ENCODE measurements at places on chromosomes 4 and X. TPM values are rescaled to one million over a fixed set of nuclear protein-coding genes. Genes with fewer than 3 reads are reported as not detected.

CPLX1 gene
- 2.2 TPM for total RNA-seq

CTBP1 gene
- total RNA-seq: 153 TPM

- H3K4me1 ChIP-seq: no peaks in the 10 kb centered on the region
- no peak overlapping the region for H3K4me3 ChIP-seq
- no peaks in the 10 kb centered on the region for H3K27me3 ChIP-seq
- no peak overlapping the region for H3K27ac ChIP-seq
- H3K36me3 ChIP-seq: peaks cover 12% of the 10 kb centered on the region
Measured at GRCh38 chrX:118755633-118756032, 28.2 kb downstream of the IL13RA1 start.

GRCh38 chr4:121720109-121720508, 23.3 kb upstream of the ANXA5 start:
- no peaks in the 10 kb centered on the region for H3K36me3 ChIP-seq
- no peak overlapping the region for H3K4me3 ChIP-seq
- peak; percentile 48 for DNase-seq
- no peak overlapping the region for H3K27ac ChIP-seq
- H3K4me1 ChIP-seq: no peaks in the 10 kb centered on the region

HPSE gene
- 6.6 TPM for total RNA-seq

DCLK2 gene
- total RNA-seq: 0.41 TPM

GRCh38 chrX:94937491-94937890, 1263.5 kb downstream of the FAM133A start:
- no peaks in the 10 kb centered on the region for H3K27me3 ChIP-seq
- no peaks in the 10 kb centered on the region for H3K36me3 ChIP-seq
- no peak overlapping the region for H3K27ac ChIP-seq
- H3K4me1 ChIP-seq: 0 out of 2 replicates have a peak, but pooled peaks cover 7% of the 10 kb centered on the region

DNA sequence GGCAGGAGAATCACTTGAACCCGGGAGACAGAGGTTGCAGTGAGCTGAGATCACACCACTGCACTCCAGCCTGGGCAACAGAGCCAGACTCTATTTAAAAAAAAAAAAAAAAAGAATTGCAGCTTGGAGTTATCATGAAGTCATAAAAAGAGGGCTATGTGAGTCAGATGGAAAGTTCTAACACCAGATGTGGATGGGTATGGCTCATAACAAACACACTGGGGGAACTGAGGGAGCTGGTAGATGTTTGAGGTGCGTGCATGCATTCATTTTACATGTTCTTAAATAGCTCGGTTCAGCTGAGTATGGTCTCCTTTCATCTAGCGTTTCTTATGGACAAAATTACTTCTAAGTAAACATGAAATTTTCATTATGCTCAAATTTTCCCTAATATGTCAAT, 11.7 kb downstream of the TRMT2B start:
- no peak for DNase-seq
- H3K36me3 ChIP-seq: no peaks in the 10 kb centered on the region
- no peaks in the 10 kb centered on the region for H3K4me1 ChIP-seq
- H3K27me3 ChIP-seq: no peaks in the 10 kb centered on the region
- no peak overlapping the region for H3K27ac ChIP-seq

- H3K4me1 ChIP-seq: no peaks in the 10 kb centered on the region
- no peaks in the 10 kb centered on the region for H3K36me3 ChIP-seq
- H3K27me3 ChIP-seq: no peaks in the 10 kb centered on the region
- no peak overlapping the region for H3K4me3 ChIP-seq
- H3K27ac ChIP-seq: no peak overlapping the region
Measured at GRCh38 chrX:134171661-134172587, 65.1 kb upstream of the CCDC160 start.

DNA sequence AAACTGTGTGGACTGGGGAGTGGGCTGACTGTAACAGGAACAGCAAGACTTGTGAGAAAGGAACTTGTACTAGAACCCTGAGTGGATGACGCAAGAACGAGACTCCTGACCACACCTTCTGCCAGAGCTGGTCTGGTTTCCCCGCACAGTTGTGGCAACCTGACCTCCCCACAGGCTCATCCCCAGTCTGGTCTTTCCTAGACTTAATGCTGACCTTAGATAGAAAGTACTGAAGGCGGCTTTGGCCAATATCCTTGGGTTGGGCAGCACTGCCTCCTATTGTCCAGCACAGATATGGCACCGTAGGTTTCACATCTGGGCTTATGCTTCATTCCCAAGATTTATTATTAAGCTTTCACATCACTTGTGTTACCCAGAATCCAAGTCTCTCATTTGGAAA, 137.8 kb upstream of the FRG1 start:
- H3K27ac ChIP-seq: no peak overlapping the region
- no peaks in the 10 kb centered on the region for H3K4me1 ChIP-seq
- H3K27me3 ChIP-seq: peaks cover 10% of the 10 kb centered on the region
- no peak for DNase-seq
- no peak overlapping the region for H3K4me3 ChIP-seq

MAGEB2 gene
- total RNA-seq: not detected

- peak; percentile 33 for DNase-seq
- no peaks in the 10 kb centered on the region for H3K27me3 ChIP-seq
- H3K36me3 ChIP-seq: no peaks in the 10 kb centered on the region
- peaks cover 10% of the 10 kb centered on the region for H3K4me1 ChIP-seq
Measured at GRCh38 chrX:134588806-134589205, 69.5 kb downstream of the PLAC1 start.

C4orf36 gene
- 2.0 TPM for total RNA-seq

GRCh38 chr4:148034813-148035212, 302.9 kb downstream of the ARHGAP10 start:
- H3K27me3 ChIP-seq: no peaks in the 10 kb centered on the region
- peaks cover 7% of the 10 kb centered on the region for H3K4me1 ChIP-seq
- H3K36me3 ChIP-seq: no peaks in the 10 kb centered on the region
- H3K27ac ChIP-seq: no peak overlapping the region
- no peak for DNase-seq

TCP11X1 gene
- not detected for total RNA-seq

AMOT gene
- total RNA-seq: 88.0 TPM

TMPRSS11A gene
- total RNA-seq: not detected

DNA sequence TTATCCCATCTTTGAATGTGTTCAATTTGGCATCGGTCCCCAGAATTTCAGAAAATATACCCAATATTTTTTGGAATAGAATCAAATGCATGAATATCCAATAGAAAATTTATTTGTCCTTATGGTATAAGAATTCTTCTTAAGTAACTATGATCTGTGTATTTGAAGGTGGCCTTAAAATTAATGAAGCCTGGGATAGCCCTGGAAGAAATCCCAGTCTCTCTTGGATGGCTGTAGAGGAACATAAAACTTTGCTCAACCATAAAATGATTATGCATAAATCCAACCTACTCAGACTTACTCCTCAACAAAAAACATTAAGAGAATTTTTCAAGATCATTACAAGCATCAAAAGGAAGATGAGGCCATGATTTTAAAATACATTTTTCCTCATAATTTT, 269.4 kb upstream of the SMIM31 start:
- H3K4me1 ChIP-seq: no peaks in the 10 kb centered on the region
- no peak for DNase-seq
- no peak overlapping the region for H3K27ac ChIP-seq
- no peaks in the 10 kb centered on the region for H3K36me3 ChIP-seq
- no peak overlapping the region for H3K4me3 ChIP-seq

DNA sequence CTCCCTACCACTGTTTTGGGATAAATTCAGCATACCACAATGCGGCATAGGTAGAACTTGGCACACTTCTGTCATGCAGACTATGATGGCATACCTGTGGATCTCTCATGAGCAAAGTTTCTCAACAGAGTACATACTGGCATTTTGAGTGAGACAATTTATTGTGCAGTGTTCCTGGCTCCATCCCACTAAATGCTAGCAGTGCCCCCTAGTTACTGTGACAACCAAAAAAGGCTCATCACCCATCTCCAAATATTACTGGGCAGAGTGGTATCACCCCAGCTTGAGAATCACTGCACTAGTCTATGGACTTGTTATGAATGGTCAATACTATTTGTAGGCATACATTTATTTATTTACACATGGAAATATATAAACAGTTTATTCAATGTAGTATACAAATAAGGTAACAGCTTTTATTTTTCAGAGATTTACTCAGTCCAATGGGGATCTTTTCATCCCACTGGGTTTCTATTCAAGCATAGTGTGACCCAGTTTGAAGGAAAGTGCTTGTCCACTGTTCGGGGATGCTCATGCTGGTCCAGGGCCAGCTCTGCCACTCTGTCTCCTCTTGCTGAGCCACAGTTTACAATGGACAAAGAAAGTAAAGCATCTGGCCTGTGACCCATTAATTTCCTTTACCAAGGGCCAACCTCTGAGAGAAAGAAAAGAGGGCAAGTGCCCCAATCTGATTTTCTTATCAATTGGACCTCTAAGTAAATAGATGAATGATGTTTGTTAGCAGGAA, 81.0 kb upstream of the IL2 start:
- H3K4me1 ChIP-seq: peaks cover 16% of the 10 kb centered on the region
- H3K27ac ChIP-seq: no peak overlapping the region
- H3K27me3 ChIP-seq: no peaks in the 10 kb centered on the region
- H3K36me3 ChIP-seq: no peaks in the 10 kb centered on the region

GRCh38 chrX:107304141-107304540, 97.7 kb downstream of the DNAAF6 start:
- H3K27ac ChIP-seq: no peak overlapping the region
- no peak overlapping the region for H3K4me3 ChIP-seq
- no peak for DNase-seq
- H3K36me3 ChIP-seq: no peaks in the 10 kb centered on the region
- no peaks in the 10 kb centered on the region for H3K4me1 ChIP-seq

ZCCHC4 gene
- total RNA-seq: 11.7 TPM

- DNase-seq: no peak
- no peak overlapping the region for H3K4me3 ChIP-seq
- H3K27me3 ChIP-seq: no peaks in the 10 kb centered on the region
- no peaks in the 10 kb centered on the region for H3K36me3 ChIP-seq
Measured at GRCh38 chrX:142201113-142201512, 4.0 kb downstream of the MAGEC2 start.

ERCC6L gene
- total RNA-seq: 6.5 TPM

DNA sequence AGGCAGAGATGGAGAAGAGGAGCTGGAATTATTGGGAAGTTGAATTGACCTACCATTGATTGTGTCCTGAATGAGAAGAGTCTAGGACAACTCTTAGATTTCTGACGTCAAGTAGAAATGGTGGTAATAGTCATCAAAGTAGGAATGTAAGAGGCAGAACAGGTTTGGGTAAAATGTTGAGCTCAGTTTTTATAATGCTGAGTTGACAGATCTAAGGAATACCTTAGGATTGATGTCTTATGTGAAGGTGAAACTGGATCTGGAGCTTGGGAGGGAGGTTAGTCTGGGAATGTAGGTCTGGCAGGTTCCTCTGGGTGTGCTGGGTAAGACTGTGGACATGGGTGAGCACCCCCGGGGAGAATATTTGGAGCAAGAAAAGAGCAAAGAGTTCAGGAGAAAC, 31.9 kb downstream of the JADE1 start:
- no peak for DNase-seq
- no peaks in the 10 kb centered on the region for H3K4me1 ChIP-seq
- no peaks in the 10 kb centered on the region for H3K27me3 ChIP-seq

PI4K2B gene
- 19.3 TPM for total RNA-seq

DNA sequence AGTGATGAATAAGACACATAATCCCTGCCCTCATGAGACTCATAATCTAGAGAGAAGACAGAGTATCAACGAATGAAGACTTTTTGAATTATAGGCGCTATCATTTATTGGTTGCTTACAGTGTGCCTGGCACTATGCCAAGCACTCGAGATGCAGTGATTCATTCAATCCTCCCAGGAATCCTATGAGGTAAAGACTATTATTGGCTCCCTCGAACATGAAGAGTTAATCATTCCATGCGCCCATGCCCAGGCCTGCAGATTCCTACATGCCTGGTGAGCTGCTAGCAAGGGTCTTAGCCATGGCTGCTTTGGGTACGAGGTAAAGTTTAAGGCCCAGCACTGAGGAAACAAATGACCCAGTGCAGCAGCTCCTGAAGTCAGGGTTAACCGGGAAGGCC, 47.0 kb downstream of the TEX13B start:
- no peaks in the 10 kb centered on the region for H3K4me1 ChIP-seq
- no peak for DNase-seq
- H3K27me3 ChIP-seq: no peaks in the 10 kb centered on the region
- no peaks in the 10 kb centered on the region for H3K36me3 ChIP-seq
- no peak overlapping the region for H3K27ac ChIP-seq

- no peak overlapping the region for H3K27ac ChIP-seq
- H3K36me3 ChIP-seq: no peaks in the 10 kb centered on the region
- H3K27me3 ChIP-seq: no peaks in the 10 kb centered on the region
- no peaks in the 10 kb centered on the region for H3K4me1 ChIP-seq
- no peak overlapping the region for H3K4me3 ChIP-seq
Measured at GRCh38 chrX:50762578-50762977, 51.4 kb downstream of the SHROOM4 start.

DNA sequence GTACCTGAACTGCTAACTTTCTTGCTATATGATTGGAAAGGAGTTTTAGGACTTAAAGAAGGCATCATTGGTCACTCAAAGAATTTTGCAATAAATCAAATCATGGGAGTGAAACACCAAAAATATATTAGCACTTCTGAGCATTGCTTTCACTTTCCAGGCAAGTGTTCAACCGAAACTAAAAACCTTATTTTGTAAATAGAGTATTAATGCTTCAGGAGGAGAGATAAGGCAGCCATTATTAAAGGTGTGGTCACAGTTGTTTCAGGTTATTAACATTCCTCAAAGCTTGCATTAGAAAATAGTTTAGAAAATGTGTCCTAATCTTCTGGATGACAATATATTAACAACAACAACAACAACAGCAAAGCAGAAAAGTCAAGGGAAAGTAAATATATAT, 92.3 kb upstream of the TLL1 start:
- DNase-seq: no peak
- H3K27me3 ChIP-seq: no peaks in the 10 kb centered on the region
- no peaks in the 10 kb centered on the region for H3K4me1 ChIP-seq
- H3K4me3 ChIP-seq: no peak overlapping the region
- no peak overlapping the region for H3K27ac ChIP-seq
- H3K36me3 ChIP-seq: no peaks in the 10 kb centered on the region

FAT4 gene
- 4.5 TPM for total RNA-seq

DNA sequence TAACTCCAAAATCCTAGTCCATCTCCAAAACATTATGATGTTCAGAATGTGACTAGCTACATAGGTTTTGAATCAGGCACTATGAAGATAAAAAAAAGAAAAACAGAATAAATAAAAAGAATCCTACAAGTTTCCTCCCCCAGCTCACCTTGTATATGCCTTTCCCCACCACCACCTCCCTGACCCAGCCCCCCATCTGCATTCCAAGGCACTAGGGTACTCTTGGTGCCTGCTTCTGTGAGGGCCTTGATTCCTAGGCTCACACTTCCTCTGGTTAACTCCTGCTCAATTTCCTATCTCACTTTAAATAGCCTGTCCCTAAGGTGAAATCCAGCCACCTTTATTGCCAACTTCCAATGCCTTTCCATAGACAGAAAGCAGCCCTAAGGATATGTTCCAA, 178.7 kb upstream of the ATOH1 start:
- no peaks in the 10 kb centered on the region for H3K4me1 ChIP-seq
- no peak overlapping the region for H3K27ac ChIP-seq
- no peaks in the 10 kb centered on the region for H3K36me3 ChIP-seq

CAPN6 gene
- total RNA-seq: not detected

DNA sequence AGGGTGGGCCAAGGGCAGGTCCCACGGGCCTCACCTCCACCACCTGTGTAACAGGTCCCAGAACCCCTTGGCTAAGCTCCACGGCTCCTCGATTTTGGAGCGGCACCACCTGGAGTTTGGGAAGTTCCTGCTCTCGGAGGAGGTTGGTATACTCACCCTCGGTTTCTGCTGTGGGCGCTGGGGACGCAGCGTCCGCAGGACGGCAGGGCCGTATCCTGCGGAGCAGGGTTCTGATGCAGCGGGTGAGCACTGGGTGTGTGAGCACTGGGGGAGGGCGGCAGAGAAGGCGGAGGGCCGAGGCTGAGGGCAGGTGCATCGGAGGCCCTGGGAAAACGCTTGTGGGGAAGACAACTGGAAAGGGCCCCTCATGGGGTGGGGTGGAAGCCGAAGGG, 11.0 kb downstream of the ATP5ME start:
- DNase-seq: no peak
- H3K4me1 ChIP-seq: no peaks in the 10 kb centered on the region
- H3K27me3 ChIP-seq: peaks cover 37% of the 10 kb centered on the region
- no peaks in the 10 kb centered on the region for H3K36me3 ChIP-seq
- no peak overlapping the region for H3K27ac ChIP-seq
- no peak overlapping the region for H3K4me3 ChIP-seq
